Upper lobe of left lung (tissue), 6 donors: ENCODE measurements at places on chromosomes 5 and 9.

DNA sequence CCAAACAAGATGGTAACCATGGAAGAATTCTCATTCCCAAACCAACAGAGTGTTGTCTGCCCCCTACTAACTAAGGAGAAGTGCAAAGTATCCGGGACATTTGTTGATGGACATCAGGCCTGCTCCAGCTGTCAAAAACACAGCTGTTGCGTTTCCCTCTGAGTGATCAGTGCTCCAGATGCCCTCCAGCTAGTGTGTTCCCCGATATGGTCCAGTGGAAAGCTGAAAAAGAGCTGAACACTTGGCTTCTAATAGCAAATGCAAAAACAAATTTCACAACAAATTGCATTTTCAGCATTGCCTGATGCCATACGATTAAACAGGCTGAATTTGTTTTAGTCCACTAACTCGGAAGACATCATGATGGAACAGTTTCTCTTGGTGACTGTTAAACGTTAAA lies 1398.7 kb downstream of the PTPRD start:
- no peak for DNase-seq

DNA sequence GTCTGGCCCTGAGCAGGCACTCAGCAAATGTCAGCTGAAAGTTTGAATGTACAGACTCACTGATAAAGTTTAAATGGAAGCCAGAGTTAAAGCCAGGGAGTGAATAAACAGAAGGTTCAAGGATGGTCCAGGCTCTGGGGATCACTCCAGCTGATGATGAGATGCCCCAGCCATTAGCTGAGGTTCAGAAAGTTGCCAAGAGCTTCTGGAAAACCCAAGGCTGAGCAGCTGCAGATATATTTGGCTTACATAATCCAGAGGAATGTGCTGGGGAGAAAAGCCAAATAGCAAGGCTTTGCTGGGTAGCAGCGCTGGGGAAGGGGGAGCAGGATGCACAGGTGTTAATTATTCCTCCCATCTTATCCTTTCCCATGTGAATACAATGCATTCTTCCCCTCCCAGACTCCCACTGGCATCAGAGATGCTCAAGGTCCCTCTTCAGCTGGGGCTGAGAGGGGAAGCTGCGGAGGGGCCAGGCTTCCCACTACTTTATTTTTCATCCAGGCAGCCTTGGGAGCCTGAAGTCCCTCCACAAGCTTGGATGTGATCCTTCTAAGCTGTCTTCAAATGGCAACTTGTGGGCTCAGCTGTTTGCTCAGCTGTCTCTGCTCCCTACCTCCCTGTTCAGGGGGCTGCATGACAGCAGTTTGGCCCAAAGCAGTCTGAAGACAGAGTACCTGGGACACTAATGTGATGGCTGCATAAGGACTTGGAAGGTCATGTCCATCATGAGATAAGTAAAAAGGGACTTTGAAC lies 341.2 kb downstream of the TRIM32 start:
- no peak for DNase-seq

DNA sequence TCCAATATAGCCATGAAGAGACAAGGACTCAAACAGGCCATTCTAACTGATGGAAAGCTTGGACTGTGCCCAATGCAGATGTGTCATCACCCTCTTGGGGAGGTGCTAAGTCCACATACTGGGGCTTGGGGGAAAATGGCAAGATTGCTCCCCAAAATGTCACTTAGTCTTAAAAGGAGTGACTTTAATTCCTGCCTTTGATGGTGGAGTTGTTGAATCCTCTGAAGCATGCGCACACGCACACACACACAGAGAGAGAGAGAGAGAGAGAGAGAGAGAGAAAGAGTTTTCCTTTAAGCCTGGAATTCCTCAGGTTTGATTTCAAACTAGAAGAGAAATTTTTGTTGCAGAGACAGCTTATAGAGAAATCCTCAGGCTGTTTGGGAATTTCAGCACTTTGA lies 161.9 kb upstream of the GAS1 start:
- no peak for DNase-seq

GRCh38 chr9:115046824-115047223 lies 71.1 kb downstream of the TNC start:
- no peak for DNase-seq

DNA sequence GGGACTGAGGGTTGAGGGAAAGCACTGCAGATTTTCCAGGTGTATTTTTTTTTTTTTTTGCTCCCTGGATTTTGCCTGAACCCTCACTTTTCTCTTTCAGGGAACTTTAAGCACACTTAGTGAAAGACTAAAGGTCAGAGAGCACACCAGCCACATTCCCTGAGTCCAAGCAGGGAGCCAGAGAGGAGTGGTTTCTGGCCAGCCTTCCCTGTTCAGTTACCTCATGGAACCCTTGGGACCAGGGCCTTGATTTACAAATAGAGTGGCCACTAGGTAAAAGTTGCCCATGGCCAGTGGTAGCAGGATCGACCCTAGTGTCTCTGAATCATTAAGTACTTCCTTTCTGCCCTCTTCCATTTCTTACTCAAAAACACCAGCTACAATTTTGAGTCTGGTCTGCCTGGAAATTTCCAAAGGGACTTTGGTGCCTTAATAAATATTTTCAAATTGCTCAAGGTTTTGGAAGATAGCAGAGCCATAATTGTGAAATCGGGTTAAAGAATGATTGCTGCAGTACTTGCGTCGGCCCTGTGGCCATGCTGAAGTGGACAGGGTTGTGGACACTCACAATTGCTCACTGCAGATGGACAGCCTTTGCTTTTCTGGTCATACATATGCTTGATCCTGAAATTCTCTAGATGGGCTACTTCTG lies 14.5 kb downstream of the PALM2AKAP2 start:
- DNase-seq = no peak

- no peak for DNase-seq
Measured at GRCh38 chr9:68931821-68932220, 82.1 kb downstream of the PRKACG start.
